ENCODE measurements at places on chromosomes 1 and 21.

GRCh38 chr1:179318491-179318890 is 24.9 kb downstream of the SOAT1 start:
- DNase-seq: no peak

DNA sequence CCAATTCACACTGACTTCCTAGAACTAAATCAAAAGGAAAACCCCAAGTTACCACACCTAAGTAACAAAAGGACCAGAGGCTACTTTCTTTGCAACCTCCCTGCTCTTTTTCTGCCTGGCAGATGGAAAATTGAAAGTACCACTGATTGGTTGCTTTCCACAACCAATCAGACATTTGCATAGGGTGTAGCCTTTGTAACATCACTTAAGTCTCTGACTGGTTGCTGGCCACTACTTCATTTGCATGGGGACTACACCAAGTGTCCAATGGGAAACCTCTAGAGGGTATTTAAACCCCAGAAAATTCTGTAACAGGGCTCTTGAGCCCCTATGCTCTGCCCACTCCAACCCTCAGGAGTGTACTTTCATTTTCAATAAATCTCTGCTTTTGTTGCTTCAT is 365.0 kb downstream of the LTN1 start:
- DNase-seq: no peak

GRCh38 chr21:46424621-46425020 is 34.1 kb upstream of the DIP2A start:
- no peak for DNase-seq

GRCh38 chr1:150366416-150367296 is 2.7 kb downstream of the RPRD2 start:
- no peak for DNase-seq
